ENCODE measurements at places on chromosomes 7 and 10. TPM values are rescaled to one million over a fixed set of nuclear protein-coding genes. Genes with fewer than 3 reads are reported as not detected.

- no peak for DNase-seq
These were observed 61.9 kb upstream of the LANCL2 start for GRCh38 chr7:55303220-55303619.

GRCh38 chr7:128876586-128876977 lies 13.9 kb downstream of the ATP6V1F start:
- no peak for DNase-seq

DNA sequence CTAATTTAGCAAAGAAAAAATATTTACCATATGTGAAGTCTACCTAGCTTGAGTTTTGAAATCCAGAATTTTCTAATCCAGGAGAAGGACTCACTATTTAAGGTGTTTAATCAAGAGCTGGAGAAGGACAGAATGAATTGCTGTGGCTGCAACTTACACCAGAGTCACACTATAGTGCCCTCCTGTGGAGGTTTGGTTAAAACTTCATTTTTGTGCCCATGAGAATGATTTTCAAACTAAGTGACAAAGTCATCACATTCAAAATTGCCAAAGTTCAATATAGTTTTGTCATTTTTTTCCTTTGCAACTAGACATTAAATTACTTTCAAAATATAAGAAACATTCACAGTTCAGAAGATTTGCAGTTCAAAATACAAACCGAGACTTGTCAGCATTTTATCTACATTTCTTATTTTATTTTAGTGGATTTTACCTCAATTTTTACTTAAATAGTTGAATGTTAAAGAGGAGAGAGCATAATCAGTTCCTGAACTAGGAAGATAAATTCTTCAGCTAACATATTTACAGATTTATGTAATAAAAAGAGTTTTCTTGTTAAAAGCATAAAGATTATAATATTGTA lies 70.7 kb downstream of the CABCOCO1 start:
- no peak for DNase-seq

DNA sequence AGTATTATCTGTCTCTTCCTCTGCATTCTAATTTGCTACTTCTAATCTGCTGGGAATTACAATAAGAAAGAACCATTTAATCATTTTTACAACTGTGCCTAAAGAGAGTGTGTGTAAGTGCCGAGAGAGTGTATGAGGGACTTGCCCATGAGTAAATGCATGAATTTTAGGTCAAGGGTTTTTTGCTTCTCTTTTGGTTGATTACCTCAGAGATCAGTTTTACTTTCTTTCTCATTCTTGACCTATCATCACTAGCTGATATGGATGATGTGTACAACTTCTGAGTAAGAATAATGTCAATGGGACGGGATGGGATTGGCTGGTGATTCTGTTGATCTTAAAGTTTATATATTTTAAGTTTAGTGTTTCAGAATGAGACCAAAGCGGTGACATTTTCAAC lies 47.8 kb downstream of the IKZF1 start:
- no peak for DNase-seq

The AKR1C3 gene
- 45.4 TPM for total RNA-seq
